ENCODE measurements at places on chromosomes 6 and 20. TPM values are rescaled to one million over a fixed set of nuclear protein-coding genes. Genes with fewer than 3 reads are reported as not detected.

DNA sequence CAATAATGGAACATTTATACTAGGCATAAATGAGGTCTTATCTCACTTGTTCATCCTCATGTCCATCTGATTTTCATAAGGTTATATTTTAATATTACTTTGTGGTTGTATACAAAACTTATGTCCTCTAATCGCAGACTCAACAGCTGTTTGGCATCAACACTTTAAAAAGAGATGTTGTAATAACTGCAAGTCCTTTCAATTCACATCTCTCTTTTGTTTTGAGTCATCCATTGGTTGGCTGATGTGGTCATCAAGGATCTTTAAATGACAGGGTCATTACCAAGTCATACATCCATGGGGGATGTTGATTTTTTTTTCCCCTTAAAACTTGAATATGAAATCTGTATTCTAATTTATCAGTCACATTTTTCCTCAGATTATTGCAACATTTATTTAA is 299.4 kb upstream of the NRSN1 start:
- no peak for DNase-seq

DNA sequence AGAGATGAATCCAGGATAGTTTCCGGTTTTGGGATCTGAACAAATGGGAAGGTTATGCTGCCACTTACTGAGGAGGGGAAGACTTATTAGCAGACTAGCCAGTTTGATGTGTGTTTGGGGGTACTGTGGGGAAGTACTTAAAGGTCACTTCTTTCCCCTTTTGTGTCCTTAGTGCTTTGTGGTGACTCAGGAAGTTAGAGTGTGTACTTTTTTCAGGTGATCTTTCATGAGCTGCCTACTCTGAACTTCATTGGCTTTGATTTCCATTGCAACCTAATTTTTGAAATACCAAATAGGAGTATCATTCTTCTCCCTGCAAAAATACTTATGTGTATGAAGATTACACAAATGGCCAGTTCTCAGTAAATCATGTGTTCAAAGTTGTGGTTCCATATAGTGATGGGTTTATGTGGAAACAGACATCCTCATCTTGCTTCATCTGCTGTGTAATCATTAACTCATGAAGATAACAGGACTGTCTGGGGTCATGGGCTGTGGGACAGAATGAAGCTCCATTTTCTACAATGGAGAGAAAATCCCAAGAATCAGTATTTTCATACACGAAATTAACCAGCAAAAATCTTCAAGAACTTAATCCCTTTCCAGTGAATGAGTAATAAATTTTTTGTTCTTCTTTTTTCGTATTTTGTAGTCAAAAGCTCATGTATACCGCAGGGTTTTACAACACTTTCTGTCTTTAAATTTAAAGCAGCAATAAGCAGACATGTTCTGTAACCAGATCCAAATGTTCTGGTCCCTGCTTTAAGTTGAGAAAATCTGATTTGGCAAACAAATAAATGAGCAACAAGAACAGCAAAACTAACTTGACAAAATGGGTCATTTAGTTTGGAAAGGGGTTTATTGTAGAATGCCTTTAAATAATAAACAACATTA is 272.2 kb upstream of the FLRT3 start:
- no peak for DNase-seq

DNA sequence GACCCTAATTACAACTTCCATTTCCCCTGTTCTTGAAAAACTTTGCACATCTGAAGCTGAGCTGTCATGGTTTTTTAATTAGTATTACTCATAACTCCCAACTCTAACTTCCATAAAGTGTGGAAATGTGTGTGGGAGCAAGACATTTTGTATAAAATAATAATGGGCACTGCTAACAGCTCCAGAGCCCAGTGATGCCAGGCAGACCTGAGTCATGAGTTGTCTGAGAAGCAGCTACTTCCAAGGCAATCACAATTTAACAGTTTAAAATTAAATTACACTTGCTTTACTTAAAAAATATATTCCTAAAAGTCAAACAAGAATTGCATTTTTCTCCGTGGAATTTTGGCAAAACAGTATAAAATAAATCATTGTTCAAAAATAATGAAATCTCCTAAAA is 6.4 kb downstream of the SLC2A12 start:
- DNase-seq: no peak

- DNase-seq: no peak
Measured at GRCh38 chr20:19661717-19662636, 96.1 kb upstream of the RIN2 start.

DNA sequence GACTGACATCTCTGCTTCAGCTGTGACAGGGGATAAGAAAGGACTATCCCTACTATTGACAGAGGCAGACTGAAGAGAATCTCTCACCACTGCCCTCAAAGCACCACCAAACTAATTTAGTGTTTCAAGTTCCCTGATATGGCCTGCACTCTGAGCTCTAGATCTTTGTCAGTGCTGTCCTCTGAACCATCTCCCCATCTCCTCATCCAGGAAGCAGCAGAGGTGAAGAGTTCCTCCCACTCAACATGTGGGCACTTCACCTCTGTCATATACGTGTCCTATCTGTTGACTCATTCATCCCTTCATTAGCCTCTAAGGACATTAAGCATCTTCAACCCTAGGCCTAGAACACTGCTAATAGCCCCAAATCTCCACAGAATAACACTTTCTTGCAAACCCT is 14.1 kb downstream of the FAM210B start:
- no peak for DNase-seq

MATN4 gene
- total RNA-seq: not detected

RIPOR3 gene
- not detected for total RNA-seq
